ENCODE measurements at places on chromosomes 11 and 22.

GRCh38 chr11:95092549-95093324 lies 3.1 kb downstream of the ENDOD1 start:
- no peak for DNase-seq

GRCh38 chr22:48083502-48083901 lies 1321.1 kb downstream of the TBC1D22A start:
- DNase-seq: no peak

- no peak for DNase-seq
These were observed 5.1 kb upstream of the FBLN1 start for GRCh38 chr22:45497351-45498145.

DNA sequence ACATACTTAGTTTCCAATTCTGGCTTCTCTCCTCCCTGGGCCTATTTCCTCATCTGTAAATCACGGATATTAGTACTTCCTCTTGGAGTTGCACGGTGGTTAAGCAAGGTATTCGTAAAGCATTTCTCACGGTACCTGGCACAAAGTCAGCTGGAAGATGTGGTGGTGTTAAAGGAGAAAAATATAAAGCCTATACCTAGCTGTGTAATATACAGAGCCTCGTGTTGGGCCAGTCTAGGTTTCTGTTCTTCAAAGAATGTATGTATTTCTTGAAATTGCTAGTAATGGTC lies 47.2 kb downstream of the DBX1 start:
- no peak for DNase-seq

GRCh38 chr11:57354699-57355098 lies 16.5 kb downstream of the P2RX3 start:
- no peak for DNase-seq

DNA sequence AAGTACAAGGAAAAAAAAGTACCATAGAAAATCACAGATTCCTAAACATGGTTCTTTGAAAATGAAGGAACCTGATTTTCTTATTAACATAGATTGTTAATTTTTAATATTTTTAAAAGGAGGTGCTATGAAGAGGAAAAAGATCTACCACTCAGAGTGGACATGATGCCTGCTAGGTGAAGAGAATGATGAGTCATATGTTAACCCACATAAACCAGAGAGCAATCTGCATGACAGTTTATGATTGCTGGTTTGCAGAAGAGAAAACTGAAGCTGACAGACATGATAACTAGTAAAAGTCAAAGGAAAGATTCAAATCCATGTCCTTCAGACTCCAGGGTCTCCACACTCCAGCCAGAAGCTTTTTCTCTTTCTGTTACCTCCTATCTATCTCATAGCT lies 1231.7 kb downstream of the LRRC4C start:
- no peak for DNase-seq

DNA sequence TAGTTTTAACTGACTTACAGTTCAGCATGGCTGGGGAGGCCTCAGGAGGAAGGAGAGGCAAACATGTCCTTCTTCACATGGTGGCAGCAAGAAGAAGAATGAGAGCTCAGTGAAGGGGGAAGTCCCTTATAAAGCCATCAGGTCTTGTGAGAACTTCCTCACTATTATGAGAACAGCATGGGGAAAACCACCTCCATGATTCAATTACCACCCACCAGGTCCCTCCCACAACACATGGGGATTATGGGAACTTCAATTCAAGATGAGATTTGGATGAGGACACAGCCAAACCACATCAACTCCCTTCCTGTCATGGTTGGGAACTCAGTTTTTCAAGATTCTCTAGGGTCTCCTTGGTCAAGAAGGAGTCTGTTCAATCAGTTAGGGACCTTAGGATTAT lies 432.9 kb upstream of the CNTN5 start:
- DNase-seq: no peak

GRCh38 chr11:68767672-68768071 lies 16.4 kb upstream of the TESMIN start:
- no peak for DNase-seq

DNA sequence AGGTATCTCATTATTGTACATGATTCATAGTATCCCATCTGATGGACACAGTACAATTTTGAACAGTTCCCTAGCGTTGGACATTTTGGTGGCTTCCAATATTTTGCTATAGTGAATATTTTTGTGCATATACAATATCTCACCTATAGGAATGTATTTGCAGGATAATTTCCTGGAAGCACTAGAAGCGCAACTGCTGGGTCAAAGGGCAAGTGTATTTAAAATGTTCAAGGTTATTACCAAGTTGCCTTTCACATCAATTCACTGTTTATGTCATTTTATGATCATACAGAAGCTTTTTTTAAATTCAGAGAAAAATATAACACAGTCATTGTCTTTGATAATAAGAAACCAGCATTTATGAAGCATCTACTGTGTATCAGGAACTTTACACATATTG lies 19.1 kb upstream of the RPS3 start:
- DNase-seq: no peak

DNA sequence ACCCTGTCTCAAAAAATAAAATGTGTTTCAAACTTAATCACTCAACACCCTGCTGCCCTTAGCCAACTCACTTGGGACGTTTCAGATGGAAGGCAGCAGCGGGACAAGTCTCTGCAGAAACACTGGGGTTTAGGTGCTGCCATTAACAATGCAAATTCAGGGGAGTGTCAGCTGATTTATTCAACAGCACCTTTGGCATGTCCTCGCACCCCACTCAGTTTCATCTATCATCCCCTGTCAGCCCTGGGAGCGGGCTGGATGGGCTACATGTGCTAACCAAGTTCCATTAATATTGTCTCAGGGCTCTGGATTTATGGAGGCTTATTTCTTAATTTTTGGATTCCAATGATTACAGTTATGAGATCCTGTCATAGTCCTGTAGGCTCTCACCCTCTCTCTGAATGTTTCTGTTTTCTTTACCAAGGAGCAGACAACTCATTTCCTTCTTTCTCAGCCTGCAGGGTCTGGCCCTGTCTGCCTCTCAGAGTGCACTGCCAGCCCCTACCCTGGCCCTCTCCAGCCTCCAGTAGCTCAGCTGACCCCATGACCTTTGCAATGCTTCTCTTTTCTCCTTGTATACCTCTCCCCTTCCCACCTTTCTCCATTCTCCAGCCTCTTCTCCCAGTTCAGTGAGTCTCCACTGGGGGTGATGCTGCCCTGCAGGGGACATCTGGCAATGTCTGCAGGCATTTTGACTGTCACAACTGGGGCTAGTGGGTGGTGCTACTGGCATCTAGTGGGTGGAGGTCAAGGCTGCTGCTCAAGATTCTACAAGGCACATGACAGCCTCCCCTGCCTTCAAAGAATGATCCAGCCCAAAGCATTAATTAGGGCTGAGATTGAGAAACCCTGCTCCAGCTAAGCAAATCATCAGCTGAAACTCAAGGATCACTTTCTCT lies 79.0 kb downstream of the APIP start:
- no peak for DNase-seq

DNA sequence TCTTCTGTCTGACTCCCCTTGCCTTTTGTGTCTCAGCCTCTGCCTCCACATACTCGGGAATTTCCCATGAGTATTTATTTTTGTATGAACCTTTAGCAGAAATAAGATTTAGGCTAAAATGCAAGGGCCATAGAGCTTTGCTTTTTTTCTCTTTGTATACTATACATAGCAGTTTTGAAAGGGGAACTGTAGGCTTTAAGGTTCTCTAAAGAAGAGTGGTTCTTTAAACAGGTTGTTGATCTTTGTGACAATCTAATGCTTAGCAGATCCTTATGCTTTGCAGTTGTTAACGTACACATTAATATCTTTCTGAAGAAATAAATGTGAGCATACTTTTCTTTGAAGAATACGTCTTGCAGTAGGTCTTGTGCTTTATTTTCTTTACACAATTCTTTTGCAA lies 35.0 kb downstream of the TBCEL start:
- DNase-seq: no peak

DNA sequence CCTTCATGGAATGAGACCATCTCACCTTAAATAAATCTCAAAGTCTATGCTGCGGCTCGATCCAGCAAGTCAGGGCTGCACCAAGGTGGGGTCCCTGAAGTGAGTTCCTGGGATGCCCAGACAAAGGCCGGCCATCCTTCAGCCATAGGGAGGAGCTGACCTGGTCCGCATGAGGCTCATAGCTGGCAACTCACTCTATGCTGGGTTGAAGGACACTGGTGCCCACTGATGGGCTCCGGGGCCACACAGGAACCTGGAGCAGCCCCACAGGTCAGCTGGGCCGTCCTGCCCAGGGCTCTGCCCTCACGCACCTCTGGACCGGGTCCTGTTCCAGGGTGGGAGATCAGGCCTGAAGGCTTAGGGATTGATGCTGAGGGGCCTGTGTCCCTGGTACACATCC lies 1339.3 kb downstream of the TBC1D22A start:
- DNase-seq: no peak

- no peak for DNase-seq
These were observed 107.7 kb downstream of the GRAMD1B start for GRCh38 chr11:123537726-123538125.

- no peak for DNase-seq
These were observed 35.2 kb upstream of the USP47 start for GRCh38 chr11:11806586-11806985.

GRCh38 chr11:10272132-10272531 lies 21.9 kb downstream of the SBF2 start:
- no peak for DNase-seq

GRCh38 chr22:45818424-45819085 lies 146.9 kb downstream of the ATXN10 start:
- DNase-seq: no peak

- no peak for DNase-seq
These were observed 209.6 kb downstream of the DSCAML1 start for GRCh38 chr11:117587416-117587815.

DNA sequence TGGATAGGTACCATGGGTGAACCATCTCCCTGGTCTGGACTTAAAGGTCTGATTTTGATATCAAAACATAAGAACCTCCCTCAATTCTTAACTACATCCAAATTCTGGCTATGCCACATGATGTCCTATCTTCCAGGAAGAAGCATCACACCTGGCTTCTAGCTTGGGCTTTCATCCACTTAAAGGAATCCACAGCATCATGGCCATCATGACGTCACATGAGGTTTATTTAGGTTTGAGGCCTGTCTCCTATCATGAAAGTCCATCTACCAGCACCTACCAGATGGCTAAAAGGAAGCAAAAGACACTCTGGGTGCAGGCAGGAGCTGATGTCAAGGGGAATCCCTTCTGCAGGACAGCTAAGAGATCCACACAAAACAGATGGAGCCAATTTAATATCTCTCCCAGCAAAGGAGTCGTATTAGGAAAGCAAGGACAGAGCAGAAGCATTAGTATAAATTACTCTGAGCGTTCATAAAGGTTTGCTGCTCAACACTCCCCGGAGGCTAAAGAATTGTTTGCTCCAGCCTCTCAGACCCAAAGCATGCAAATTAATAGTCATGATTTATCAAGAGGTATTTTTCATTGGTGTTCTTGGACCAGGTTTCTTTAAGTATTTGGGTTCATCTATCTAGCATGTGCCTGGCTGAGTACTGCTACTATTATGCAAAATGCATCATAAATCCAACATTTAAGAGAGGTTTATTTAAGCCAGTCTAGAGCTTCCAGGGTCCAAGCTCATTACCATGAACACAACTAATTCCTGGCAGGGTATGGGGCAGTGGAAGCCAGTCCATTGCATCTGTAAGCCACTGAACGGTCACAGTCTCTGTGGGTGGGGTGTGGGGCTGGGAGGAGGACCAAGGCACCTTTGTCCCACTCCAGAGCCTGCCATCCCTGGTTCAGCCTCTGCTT lies 47.2 kb downstream of the GALNT18 start:
- no peak for DNase-seq

DNA sequence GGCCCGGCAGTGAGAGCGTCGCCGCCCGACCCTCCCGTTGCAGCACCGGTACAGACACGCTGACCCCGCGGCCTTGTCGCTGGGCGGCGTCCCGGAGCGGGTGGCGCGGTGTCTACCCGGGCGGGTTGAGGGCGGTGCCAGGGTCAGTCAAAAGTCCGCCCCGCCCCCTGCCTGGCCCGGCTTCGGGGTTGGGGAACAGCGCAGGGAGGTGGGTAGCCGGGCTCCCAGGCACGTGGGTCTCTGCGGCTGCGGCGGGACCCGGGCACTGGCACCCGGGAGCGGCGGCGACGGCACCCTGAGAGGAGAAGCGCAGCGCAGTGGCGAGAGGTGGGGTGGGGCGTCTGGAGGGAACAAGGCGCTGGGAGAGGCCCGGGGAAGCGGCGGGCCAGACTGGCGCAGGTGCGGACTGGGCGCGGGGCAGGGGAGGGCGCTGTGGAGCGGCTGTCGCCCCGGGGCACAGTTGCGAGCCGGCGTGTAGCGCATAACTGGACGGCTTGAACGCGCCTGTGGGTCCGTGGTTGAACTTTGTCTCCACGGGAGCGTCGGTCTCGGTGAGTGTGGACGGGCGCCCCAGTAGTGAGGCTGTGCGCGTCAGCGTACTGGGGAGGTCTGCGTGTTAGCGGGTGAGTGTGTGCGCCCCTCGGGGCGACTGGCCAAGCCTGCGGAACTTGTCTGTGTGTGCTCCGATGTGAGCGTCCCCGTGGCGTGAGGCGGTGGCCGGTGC lies at the start of gene P2RY2:
TSS of gene P2RY2 (plus strand) at position 176 of the 724 bp plus-strand sequence. CDS start 15,879 bp downstream, outside the sequence.
- DNase-seq: no peak

GRCh38 chr11:1673446-1674172 lies 23.4 kb upstream of the KRTAP5-6 start:
- DNase-seq: no peak

DNA sequence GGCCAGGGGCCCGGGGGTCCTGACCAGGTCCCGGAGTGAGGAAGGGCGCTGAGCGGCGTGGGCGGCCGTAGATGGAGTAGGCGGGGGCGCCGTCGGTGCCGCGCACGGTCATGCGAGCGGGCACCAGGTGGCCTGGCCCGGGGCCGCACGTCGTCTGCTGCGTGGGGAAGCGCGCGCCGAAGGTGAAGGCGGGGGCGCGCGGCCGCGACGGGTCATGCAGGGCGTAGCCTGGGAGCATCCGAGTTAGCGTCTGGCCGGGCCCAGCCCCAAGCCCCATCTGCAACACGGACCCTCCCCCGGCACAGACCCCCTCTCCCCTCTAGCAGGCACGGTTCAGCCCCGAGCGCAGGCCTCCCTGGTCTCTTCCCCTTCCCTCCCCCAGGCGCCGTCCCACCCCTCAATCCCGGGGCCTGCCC lies 1.7 kb upstream of the TYMP start:
- peak; percentile 51 for DNase-seq

DNA sequence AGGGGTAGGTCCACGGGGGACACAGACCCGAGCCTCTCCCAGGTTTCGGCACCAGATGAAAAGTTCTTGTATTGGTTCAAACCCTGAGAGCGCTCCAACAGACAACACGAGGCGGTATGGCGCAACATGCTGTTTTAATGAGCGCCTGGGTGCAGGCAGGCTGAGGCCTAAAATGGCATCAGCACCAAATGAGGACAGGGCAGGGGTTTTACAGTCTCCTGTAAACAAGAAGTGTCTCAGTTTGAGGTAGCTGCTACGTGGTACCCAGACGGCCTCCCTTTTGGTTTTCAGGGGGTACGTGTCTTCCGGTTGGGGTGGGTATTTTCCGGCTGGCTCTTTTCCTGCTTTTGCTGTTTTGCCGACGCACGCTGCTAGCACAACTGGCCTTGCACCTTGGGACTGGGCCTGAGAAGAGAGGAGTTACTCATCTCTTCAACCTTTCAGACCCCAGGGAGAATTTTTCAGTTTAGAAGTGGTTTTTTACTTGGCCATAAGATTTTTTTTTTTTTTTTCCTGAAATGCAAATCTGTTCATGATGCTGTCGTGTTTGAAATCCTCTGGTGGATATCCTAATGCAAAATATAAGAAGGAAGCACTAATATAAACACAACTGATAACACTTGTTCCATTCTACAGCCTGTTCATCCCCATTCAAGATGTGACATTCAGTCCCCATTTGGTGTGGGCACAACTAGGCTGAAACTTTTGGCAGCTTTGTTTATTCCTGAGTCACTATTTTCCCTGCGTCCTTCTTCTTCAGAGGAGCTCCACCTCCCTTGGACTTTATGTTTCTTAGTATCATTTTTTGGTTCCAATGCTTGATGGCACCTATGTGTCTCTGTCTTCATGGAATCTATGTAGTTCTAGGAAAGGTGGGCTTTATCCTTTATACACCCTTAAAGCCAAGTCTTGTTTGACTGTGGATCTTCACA lies 6.5 kb downstream of the PPFIBP2 start:
- DNase-seq: no peak
